Effector memory CD4-positive, alpha-beta T cell (primary cell): ENCODE measurements at places on chromosomes 1 and 21.

- no peak overlapping the region for H3K27ac ChIP-seq
- H3K4me1 ChIP-seq: no peaks in the 10 kb centered on the region
- H3K4me3 ChIP-seq: no peak overlapping the region
- H3K27me3 ChIP-seq: peaks cover 2% of the 10 kb centered on the region
- H3K36me3 ChIP-seq: no peaks in the 10 kb centered on the region
Measured at GRCh38 chr1:115302390-115302961, 35.6 kb downstream of the NGF start.

DNA sequence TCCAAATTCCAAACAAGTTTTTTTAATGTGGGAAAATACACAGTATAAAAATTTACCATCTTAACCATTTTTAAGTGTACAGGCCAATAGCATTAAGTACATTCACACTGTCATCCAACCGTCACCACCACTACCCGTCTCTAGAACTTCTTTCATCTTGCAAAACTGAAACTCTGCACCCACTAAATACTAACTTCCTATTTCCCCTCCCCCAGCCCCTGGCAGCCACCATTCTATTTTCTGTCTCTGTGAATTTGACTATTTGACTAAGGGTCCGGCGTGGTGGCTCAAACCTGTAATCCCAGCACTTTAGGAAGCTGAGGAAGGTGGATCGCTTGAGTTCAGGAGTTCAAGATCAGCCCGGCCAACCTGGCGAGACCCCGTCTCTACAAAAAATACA lies 36.1 kb downstream of the CLSTN1 start:
- H3K27me3 ChIP-seq: no peaks in the 10 kb centered on the region
- peak overlapping the region; percentile 50 for H3K27ac ChIP-seq
- peak overlapping the region; percentile 18 for H3K4me3 ChIP-seq
- peaks cover 8% of the 10 kb centered on the region for H3K4me1 ChIP-seq
- no peaks in the 10 kb centered on the region for H3K36me3 ChIP-seq

DNA sequence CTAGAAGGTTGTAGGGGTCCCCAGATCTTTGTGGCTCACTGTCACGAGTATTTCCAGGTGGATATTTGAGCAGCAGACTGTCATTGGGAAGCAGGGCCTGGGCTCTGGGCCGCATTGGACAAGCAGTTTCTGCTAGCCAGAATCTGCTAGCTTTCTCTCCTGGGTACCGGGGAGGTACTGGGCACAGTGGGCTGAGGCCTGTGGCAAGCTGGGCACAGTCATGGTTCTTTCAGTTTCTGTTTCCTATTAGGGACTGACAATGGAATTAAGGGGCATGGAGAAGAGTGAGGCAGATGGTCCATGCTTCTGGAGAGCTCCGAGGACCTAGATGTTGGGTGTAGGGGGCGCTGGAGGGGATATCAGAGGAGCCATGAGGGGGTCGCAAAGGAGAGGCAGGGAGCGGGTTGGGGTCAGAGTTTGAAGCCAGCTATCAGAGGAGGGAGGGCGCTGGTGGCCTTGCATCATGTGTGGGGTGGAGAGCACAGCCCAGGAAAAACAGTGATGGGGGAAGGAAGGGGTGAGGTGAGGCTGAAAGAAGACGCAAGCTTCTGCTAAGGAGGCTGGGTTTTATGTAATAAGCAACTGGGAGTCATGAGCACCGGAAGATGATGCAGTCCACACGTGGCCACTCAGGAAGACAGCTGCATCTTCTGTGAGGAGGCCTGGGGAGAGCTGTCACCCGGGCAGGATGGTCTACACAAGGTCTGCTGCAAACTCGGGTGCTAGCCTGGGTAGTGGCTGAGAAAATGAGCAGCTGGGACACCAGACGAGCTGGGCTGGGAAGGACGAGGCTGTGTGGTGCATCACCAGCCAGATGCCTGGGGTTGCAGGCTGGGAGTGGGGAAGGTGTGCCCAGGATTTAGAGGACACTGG lies 72.7 kb downstream of the IER5 start:
- peaks cover 20% of the 10 kb centered on the region for H3K4me1 ChIP-seq
- no peak overlapping the region for H3K4me3 ChIP-seq
- H3K27ac ChIP-seq: no peak overlapping the region
- no peaks in the 10 kb centered on the region for H3K27me3 ChIP-seq
- H3K36me3 ChIP-seq: no peaks in the 10 kb centered on the region

- no peaks in the 10 kb centered on the region for H3K27me3 ChIP-seq
- no peak overlapping the region for H3K27ac ChIP-seq
- H3K36me3 ChIP-seq: peaks cover 71% of the 10 kb centered on the region
Measured at GRCh38 chr1:206595581-206596318, 16.5 kb downstream of the EIF2D start.

DNA sequence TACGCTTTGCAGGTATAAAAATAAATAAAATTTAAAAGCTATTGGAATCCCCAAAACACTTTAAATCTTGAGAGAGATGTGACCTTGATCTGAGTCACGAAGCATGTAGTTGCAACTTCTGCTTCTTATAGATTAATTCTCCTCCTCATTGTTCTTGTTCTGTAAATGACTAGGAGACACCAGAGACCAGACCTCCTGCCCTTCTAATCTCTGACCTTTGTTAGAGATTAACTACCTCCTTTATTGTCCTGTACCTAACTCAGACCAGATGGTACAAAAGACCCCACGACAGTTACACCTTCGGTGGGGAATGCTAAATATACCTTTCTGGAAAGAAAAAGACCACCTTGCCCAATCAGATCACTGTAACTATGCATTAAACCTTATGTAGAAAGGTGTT lies 76.9 kb upstream of the NEK2 start:
- no peak for DNase-seq
- H3K27me3 ChIP-seq: no peaks in the 10 kb centered on the region
- no peaks in the 10 kb centered on the region for H3K4me1 ChIP-seq
- no peak overlapping the region for H3K27ac ChIP-seq

DNA sequence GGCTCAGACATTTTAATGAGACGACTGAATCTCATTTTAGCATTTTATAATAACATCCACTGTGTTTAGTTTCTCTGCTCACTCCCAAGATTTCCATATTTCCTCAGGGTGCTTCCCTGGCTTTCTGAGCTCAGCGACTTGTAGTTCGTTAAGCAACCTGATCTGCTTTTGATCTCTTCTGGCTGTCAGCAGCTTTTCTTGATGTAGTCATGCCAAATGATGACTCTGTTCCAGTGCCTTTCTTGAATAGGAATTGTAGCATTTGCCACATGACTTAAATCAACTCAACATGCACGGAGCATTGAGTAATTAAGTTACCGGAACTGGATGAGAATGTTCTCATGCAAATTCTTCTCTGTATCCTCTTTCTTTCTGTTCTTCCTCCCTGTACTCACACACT lies 246.1 kb downstream of the FMN2 start:
- no peak for DNase-seq
- H3K36me3 ChIP-seq: no peaks in the 10 kb centered on the region
- H3K27ac ChIP-seq: no peak overlapping the region
- H3K4me3 ChIP-seq: no peak overlapping the region

GRCh38 chr1:230375780-230376179 lies 50.4 kb downstream of the PGBD5 start:
- no peaks in the 10 kb centered on the region for H3K4me1 ChIP-seq
- H3K27me3 ChIP-seq: no peaks in the 10 kb centered on the region
- no peak for DNase-seq
- H3K36me3 ChIP-seq: no peaks in the 10 kb centered on the region
- no peak overlapping the region for H3K4me3 ChIP-seq

DNA sequence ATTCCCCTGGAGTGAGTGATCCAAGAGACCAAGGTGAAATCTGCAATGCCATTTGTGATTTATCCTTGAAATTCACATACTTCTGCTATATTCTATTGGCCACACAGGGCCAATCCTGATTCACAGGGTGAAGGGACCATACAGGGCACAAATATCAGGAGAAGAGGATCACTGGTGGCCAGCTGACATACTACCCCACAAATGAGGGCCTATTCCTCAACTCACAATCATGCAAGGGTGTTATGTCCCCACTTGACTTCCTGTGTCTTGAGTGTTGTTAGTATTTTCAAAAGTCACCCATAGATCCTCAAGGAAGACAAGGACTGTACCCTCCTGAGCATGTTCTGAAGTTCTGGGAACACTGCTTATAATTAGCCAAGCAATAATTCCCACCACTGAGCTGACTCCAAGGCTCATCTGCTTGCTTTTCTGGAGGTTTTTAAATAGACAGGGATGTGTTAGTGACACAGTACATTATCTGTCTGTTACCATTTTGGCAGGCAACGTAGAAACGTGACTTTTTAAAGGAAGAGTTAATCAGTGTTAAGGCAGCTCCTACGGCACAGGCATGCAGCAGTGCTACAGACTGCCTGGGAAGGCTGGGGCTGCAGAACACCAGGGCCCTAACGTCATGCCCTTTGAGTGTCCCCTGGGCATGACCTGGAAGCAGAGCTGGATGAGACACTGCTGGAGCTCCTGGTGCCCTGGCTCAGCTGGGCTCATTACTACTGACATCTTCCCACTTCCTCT lies 137.4 kb downstream of the FAM78B start:
- DNase-seq: no peak
- H3K27me3 ChIP-seq: no peaks in the 10 kb centered on the region
- no peak overlapping the region for H3K27ac ChIP-seq
- H3K4me3 ChIP-seq: no peak overlapping the region

DNA sequence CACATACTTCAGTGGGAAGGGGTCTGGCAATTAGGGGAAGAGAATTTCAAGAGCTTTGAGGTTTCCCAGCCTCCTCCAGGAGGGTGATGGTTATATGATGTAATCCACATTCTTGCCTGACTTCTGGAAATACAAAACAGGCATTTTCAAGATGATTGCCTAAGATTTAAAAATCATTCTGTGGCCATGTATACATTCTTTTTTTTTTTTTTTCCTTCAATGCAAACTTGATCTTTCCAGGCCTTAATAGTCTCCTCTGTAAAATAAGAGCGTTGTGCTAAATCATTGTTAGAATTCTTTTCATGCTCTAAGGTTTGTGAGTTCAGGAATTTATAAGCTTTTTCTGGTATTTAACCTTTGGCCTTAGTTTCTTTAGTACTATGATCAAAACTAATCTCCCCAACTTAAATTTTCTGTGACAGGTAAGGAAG lies 192.3 kb upstream of the HMCN1 start:
- H3K4me3 ChIP-seq: no peak overlapping the region
- no peak for DNase-seq
- H3K27ac ChIP-seq: no peak overlapping the region
- peaks cover 3% of the 10 kb centered on the region for H3K4me1 ChIP-seq

GRCh38 chr21:27047658-27048314 lies 80.9 kb upstream of the ADAMTS5 start:
- DNase-seq: no peak
- no peaks in the 10 kb centered on the region for H3K27me3 ChIP-seq
- H3K36me3 ChIP-seq: no peaks in the 10 kb centered on the region
- H3K4me3 ChIP-seq: no peak overlapping the region
- H3K27ac ChIP-seq: no peak overlapping the region
- H3K4me1 ChIP-seq: no peaks in the 10 kb centered on the region

GRCh38 chr1:53323316-53323715 lies 4.6 kb downstream of the LRP8 start:
- H3K4me3 ChIP-seq: no peak overlapping the region
- DNase-seq: no peak
- H3K27me3 ChIP-seq: no peaks in the 10 kb centered on the region
- no peak overlapping the region for H3K27ac ChIP-seq

GRCh38 chr1:107147843-107148242 lies 7.0 kb downstream of the NTNG1 start:
- peaks cover 4% of the 10 kb centered on the region for H3K27me3 ChIP-seq
- H3K27ac ChIP-seq: no peak overlapping the region
- H3K36me3 ChIP-seq: no peaks in the 10 kb centered on the region
- H3K4me1 ChIP-seq: no peaks in the 10 kb centered on the region
- no peak for DNase-seq

GRCh38 chr1:172837816-172838679 lies 179.1 kb downstream of the FASLG start:
- H3K4me1 ChIP-seq: peaks cover 10% of the 10 kb centered on the region
- H3K4me3 ChIP-seq: peak overlapping the region; percentile 28
- H3K27me3 ChIP-seq: no peaks in the 10 kb centered on the region
- no peak for DNase-seq
- no peaks in the 10 kb centered on the region for H3K36me3 ChIP-seq

DNA sequence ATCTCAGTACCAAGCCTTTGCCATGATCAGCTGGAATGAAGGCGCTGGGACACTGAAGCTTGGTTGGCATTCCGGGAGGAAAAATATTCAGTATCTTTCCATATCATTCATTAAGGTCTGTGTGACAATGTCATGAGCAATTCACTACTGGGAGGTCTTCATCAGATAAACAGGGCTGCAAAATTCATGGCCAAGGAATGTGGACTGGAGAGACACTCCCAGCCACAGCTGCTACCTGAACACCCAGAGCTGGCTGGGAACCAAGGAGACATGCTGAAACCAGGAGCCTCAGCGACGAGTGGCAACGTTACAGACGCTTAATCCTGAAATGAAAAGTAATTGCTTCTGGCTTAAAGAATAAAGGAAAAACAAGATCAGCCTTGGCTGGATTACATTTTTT lies 30.6 kb upstream of the DDAH1 start:
- no peak overlapping the region for H3K27ac ChIP-seq
- H3K36me3 ChIP-seq: no peaks in the 10 kb centered on the region
- no peak for DNase-seq
- no peak overlapping the region for H3K4me3 ChIP-seq
- no peaks in the 10 kb centered on the region for H3K27me3 ChIP-seq
- H3K4me1 ChIP-seq: no peaks in the 10 kb centered on the region

- H3K36me3 ChIP-seq: no peaks in the 10 kb centered on the region
- H3K4me1 ChIP-seq: no peaks in the 10 kb centered on the region
- H3K27me3 ChIP-seq: no peaks in the 10 kb centered on the region
- no peak overlapping the region for H3K4me3 ChIP-seq
- H3K27ac ChIP-seq: no peak overlapping the region
- DNase-seq: no peak
Measured at GRCh38 chr1:5001466-5001865, 347.1 kb downstream of the AJAP1 start.
